ENCODE measurements at places on chromosomes 7 and 10.

DNA sequence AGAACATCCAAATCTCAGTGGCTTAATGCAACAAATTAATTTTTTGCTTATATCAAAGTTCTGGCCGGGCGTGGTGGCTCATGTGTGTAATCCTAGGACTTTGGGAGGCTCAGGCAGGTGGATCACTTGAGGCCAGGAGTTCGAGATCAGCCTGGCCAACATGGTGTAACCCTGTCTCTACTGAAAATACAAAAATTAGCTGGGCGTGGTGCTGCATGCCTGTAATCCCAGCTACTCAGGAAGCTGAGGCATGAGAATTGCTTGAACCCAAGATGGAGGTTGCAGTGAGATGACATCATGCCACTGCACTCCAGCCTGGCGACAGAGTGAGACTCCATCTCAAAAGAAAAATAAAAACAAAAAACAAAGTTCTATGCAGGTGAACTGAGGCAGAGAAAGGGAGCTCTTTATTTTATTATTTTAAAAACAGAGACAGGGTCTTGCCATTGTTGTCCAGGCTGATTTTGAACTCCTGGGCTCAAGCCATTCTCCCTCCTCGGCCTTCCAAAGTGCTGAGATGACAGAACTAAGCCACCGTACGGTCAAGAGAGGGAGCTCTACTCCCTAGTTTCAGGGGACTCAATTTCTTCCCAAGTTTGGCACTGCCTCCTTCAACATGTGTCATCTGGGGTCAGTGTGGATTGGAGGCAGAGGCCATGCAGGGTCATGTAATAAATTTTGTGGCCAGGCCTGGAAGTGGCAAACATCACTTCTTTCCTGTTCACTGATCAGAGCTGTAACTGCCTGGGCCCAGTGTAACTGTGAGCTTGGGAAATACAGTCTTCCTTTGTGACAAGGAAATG, 2.4 kb downstream of the ADCK2 start:
- no peak for DNase-seq

- no peak for DNase-seq
These were observed 426.5 kb upstream of the NFE2L3 start for GRCh38 chr7:25725451-25725850.

- no peak for DNase-seq
These were observed 1.7 kb upstream of the ST7 start for GRCh38 chr7:116951366-116952292.

DNA sequence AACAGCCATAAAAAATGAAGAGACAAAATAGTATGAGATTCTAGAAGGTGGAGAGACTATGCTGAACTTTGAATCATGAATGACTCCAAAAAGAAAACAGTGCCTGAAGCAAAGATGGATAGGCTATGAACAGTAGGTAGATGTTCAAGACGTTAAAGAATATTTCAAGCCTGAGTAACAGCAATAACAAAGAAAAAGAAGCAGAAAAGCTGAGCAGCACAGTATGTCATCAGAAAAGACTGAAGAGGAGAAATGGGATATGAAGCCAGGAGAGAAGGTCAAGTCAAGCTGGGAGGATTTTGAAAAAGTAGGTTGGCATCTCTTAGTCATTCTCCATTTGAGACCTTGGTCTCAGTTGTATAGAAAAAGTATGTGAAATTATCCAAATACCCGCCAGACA, 484.4 kb downstream of the SORCS1 start:
- DNase-seq = no peak

DNA sequence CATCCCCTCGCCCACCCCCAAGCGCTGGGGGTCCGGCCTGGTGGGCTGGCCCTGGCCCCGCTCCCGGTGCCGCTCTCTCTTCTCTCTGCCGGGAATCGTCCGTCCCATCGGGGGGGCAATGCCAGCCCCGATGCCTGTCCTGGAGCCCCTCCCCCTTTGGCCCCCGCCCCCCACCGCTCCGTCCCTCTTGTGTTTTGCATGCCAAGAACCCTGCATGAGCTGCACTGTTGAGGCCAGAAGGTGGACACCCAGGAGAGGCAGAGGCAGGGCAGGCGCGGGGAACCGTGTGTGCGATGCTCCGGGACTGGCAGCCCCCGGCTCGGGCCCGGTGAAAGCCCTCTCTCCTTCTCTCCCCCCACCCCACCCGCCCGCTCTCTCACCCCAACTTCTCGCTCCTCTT, 22.1 kb upstream of the HSPB1 start:
- no peak for DNase-seq

DNA sequence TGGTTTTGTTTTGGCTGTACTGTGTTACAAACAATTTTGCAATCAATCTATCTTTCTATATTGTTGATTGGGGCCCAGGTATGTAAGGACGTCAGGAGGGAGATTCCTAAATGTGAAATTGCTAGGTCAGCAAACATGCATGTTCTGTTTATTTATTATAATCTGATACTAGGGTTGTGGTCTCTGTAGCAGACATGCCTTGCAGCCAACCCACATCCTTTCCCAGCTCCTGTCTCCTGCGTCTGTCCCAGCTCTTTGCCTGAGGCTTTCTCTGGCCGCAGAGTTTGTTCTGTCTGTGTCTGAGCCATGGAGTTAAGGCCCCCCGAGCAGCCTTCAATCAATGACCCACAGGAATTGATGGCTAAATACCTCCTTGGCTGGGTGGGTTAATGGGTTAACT, 124.0 kb upstream of the ZEB1 start:
- DNase-seq = no peak

DNA sequence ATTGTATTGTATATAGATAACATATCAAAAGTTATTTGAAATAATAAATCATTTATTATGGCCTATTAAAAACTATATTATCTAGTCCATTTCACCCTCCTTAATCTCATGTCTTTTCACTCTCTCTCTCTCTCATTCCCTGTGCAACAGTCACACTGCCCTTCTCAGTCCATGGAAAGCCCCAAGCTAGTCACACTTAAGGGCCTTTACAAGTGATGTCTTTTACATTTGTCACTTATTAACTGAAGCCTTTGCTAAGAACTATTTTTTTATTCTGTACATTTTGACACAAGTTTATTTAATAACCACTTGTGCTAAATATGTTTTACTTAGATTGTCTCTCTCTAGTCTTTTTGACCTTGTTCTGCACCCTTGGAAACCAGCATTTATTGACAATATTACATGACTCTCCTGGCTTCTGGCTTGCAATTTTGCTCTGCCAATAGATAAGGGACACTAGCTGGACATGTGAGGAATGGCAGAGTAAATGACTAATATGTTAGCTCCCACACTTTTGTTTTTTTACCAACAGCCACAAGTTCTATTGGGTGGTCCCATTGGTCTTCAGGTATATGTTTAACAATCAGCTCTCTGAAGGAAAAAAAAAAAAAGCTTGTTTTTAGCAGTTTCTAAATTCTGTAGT, 706.8 kb upstream of the POT1 start:
- no peak for DNase-seq

GRCh38 chr7:104931181-104931781, 82.7 kb upstream of the KMT2E start:
- DNase-seq = no peak

GRCh38 chr7:143003393-143004051, 23.4 kb downstream of the OR9A2 start:
- DNase-seq = no peak

GRCh38 chr7:115748123-115748738, 282.3 kb downstream of the TFEC start:
- DNase-seq = no peak

- DNase-seq = no peak
These were observed 442.5 kb downstream of the KCNMA1 start for GRCh38 chr10:77195101-77195500.

DNA sequence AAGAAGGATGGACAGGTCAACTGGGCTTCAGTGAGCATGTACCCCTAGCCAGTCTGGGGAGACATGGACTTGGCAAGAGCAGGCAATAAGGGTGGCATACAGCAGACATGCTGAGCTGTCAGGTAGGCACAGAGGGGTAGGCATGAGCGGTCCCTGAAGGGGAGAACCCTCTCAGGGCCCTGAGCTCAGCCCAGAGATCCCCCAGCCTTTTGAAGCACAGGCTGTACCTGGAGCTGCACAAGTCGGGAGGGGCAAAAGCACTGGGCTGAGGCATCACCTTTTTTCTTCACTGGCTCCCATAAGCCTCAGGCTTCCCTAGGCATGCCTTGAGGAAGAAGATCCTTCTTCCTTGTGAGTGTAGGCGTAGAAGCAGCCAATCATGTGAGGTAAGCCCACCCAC, 42.3 kb downstream of the ZNF727 start:
- DNase-seq = no peak

- no peak for DNase-seq
These were observed 2.5 kb upstream of the EMX2 start for GRCh38 chr10:117539903-117540639.

- no peak for DNase-seq
These were observed 2.1 kb downstream of the CTBP2 start for GRCh38 chr10:125158275-125158600.

GRCh38 chr10:59879363-59879913, 26.9 kb downstream of the CCDC6 start:
- DNase-seq = no peak

- DNase-seq = no peak
These were observed 189.1 kb upstream of the PRSS1 start for GRCh38 chr7:142560166-142560565.

DNA sequence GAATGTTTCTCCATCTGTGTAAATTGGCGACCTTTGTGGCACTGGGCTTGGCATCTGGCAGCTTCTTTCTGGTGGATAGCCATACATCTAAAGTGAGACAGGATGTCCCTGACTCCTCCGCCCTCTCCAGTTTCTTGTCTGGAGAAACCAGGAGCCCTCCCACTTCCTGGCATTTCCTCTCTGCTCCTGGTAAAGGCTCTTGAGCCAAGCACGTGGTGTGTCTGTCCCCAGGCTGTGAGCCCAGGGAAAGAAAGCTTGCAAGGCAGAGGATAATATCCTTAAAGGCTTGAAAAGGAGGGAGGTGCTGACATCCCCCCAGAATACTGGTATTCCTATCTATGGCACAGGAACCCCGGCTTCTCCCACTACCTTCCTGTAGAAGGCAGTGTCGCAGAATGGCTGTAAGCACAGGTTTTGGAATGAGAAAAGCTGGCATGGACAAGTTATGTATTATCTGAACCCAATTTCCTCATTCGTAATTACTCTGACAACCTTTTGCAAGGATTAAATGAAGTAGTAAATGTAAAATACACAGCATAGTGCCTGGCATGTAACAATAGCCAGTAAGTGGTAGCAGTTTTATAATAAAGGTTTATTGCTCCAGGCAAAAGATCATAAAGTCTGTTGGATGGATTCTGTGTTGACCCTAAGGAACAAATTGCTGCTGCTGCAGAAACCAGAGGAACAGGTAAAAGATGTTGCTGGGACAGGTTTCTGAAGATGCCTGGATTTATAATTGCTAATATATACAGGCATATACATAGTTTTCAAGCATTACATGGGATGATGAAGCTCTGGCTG, 11.8 kb upstream of the ACSL5 start:
- no peak for DNase-seq

DNA sequence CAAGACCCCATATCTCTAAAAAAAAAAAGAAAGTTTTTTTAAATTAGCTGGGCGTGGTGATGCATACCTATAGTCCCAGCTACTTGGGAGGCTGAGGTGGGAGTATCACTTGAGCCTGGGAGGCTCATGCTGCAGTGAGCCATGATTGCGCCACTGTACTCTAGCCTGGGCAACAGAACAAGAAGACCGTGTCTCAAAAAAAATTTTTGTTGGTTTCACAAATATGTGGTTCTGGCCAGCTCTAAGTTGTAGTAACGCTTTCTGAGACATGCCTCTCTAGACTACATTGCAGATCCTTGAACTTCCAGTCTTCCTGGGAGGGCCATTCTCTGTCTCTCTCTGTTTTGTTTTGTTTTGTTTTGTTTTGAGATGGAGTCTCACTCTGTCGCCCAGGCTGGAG, 24.6 kb upstream of the RHBDD2 start:
- no peak for DNase-seq

DNA sequence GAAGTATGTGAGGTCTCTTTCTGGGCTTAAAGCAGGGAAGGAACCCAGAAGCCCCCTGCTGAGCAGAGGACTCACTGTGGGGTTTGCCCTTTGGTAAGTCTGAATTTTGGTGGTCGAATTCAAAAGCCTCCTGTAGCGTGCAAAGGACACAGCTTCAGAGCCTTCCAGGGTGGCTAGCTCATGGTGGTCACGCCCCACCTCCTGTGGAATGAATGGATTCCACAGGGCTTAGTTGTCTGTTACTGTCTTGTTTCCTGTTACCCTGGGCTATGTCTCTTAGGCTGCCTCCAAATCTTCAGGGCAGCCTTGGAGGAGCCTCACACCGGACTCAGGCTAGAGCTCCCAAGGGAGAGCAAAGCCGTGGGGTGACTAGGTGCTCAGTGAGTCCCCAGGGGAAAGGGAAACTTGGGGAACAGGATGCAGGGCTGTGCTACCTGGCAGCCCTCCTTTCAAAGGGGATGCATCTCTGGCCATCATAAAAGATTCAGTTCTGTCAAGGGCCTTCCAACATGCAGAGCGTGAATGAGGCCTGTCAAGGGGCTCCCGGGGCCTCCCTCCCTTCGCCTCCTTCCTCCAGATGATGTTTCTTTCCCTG, 211.7 kb downstream of the CCSER2 start:
- DNase-seq = no peak

DNA sequence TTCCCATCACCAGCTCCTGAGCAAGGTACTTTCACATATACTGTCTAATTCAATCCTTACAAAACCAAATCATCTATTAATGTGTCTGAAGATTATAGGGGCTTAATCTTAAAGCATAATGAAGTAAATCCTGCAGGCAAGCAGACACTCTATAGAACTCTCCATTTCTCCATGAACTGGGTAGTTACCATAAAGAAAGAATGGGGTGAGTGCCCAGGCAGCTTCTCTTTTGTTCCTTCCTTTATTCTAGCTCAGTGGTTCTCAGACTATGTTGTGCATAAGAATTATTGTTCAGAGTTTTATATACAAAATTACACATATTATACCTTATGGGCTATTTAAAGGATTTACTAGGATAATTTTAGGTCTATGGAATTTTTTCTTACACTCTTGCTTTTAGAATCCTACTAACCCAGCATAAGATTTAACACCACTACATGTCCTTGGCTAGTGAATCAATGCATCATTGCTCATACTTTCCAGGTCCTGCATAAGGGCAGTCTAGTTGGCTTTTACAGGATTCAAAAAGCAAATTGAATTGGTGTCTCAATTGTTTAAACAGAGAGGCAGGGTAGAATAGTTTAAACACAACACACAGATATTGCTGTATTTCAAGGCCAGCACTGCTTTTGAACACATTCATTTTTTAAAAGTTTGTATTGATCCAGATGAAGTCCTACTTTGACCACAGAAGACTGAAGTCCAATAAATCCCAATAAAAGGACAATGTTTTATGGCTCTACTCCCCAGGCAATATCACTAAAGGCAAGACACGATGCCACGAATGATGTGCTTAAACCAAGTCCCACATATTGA, 12.9 kb downstream of the SGCE start:
- DNase-seq = no peak

DNA sequence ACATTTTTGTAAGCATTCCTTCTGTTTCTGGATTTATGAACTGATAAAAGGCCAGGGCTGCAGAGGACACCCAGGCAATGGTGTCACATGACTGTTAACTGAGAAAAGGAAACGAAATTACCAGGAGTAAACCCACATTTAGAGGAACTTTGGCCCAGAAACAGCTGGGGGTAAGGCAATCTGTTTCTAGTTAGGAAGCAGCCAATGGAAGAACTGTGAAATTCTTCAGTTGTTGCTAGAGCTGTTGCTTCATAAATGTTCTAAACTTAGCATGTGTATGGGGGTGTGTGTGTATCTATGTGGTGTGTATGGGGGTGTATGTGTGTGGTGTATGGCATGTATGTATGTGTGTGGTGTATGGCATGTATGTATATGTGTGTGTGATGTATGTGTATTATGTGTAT, 11.8 kb upstream of the PDCD4 start:
- no peak for DNase-seq
